Bone marrow (tissue), 2 donors: ENCODE measurements at places on chromosomes 6 and 20.

DNA sequence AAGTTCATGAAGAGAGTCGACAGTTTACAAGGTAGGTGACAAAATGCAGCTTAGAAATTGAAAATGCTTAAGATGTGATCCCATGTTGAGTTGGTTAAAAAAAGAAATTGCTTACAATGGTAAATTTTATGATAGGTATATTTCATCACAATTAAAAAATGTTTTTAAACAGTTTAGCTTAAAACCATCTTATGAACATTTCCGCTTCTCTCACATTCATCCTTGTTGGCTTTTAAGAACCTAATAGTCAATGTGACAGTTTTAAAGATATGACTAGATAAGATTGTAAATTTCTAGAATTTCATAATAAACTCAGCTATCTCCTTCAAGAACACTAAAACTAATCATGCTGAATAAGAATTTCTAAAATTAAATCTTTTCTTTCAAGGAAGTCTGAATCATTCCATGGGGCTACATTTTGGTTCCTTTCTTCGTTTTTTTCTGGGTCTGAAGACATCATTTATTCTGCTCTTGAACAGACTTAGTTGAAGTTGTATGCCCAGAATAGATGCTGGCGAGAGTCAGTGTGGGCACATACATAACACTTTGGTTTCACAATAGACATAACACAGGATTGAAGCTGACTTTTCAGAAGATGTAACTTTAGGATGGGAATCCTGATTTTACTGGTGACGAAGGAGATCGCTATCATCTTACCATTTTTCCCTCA, 35.9 kb upstream of the LTV1 start:
- DNase-seq, result no peak

GRCh38 chr20:57648878-57649616, 28.8 kb upstream of the ZBP1 start:
- no peak for DNase-seq

- no peak for DNase-seq
Measured at GRCh38 chr6:2622671-2623070, 128.1 kb downstream of the MYLK4 start.

GRCh38 chr6:161256407-161256806, 17.5 kb downstream of the AGPAT4 start:
- DNase-seq, result no peak

DNA sequence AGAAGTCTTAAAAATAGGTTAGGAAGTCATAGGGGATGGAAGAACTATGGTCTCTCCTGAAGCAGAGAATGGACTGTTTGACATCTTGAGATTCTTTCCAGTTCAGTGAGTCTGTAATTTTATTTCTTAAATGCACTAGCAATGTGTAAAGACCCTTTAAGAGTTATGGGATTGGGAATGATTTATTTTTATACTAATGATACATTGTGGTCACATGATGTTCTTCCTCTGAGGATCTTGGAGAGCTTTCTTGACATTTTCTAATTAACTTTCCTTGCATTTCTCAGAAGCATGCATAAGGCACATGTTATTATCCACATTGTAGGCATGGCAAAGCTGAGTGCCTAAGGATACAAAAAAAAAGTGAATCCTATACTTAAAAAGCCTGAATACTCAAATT, 507.6 kb upstream of the NRSN1 start:
- DNase-seq, result no peak

DNA sequence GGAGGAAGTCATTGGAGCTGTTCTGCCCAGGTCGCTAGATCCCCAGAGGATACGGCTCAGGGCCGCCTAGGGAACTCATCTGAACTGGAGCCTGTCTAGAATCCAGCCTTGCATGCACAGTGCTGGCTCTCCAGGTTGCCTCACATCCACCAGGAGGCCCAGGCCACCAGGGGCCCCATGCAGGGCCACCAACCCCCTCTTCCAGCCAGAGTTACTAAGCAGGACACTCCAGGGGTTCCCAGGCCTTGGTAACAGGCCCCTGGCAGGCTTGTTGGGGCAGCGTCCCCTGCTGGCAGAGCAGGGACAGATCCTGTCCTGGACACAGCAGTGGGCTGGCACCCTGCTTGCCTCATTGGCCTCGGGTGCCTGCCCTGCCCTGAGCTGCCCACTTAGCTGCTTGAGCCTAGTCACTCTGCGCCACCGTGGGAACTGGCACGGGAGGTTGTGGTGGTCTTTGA, 35.3 kb downstream of the EFCAB8 start:
- no peak for DNase-seq

GRCh38 chr6:29506446-29507067, 18.8 kb upstream of the MAS1L start:
- DNase-seq, result no peak

- DNase-seq, result no peak
Measured at GRCh38 chr6:88662163-88662580, 301.2 kb downstream of the RNGTT start.

DNA sequence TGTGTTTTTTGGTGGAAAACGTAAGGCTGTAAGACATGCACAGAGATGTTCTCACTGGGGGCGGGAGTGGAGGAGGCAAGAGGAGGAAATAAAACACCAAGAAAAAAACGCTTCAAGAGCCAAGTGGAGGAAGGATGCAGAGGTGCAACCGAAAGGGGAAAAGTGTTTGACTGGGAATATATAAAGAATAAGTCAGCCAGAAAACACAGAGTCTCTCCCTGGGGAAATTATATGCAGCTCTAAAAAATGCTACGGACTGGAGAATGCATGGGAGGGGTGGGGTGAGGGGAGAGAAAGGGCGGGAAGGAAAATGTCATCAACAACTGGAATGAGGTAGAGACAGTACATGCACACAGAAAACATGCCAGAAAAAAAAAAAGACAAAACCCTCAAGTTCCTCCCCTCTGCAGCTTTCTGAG, 133.5 kb downstream of the SCML4 start:
- DNase-seq, result no peak

DNA sequence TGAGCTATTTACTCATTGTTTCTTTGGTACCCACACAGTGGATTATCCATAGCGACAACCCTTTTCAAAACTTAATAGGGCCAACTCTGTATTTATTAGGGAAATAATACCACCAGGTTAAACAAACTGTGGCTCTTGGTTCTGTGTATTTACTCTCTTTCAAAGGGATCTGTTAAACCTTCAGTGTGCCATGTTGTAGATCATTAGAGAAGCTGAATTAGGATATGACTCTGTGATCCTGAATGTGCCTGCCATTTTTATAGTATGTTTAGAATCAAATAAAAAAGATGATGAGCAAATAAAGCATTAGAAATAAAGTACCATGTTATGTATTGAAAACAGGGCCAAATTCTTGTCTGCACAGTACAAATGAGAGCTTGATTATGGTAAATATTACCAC, 25.0 kb upstream of the SLC35D3 start:
- DNase-seq, result no peak

DNA sequence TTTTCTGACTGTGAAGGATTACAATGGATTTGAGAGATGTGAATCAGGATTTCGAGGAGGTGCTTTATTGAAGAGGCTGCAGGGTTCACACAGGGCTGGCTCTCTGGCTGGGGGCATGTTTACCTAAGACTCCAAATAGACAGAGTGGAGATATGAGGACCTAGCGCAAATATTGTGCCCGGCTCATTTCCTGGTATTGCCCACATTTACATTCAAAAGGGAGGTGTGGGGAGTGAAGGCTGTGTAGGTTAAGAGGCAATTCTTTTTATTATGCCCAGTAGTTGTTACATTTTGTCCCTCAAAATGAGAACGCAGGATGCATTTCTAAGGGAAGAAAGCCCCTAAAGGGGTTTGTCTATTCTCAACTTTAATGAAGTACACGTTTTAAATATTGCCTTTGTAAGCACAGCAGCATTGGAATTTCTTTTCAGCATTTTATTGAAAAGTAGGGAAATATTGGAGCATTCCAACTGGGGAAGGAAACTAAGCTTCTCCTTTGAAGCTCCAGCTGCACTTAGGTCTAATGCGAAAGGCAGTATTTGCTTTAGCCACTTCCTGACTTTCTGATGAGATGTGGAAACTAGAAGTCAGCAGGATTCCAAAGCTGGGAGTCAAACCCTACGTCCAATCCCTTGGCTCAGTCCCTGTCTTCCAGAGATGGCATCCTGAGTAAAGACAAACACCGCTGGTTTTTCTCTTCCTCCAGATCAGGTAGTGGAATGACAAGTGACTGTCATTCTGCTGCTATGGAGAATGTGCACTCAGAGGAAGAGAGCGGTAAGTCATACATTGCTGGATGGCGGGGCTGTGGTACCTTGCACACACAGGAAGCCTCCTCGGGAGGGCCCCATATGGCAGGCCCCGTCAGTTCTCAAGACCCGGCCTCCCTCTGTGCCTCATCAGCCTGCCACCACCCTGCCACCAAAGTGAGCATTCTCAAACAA, 70.7 kb downstream of the MYB start:
- no peak for DNase-seq
